ENCODE measurements at places on chromosomes 13 and 19.

- DNase-seq: no peak
Observed at GRCh38 chr13:24516919-24517318, 4.3 kb upstream of the PARP4 start.

GRCh38 chr13:58266271-58266670, 634.7 kb downstream of the PCDH17 start:
- DNase-seq: no peak

DNA sequence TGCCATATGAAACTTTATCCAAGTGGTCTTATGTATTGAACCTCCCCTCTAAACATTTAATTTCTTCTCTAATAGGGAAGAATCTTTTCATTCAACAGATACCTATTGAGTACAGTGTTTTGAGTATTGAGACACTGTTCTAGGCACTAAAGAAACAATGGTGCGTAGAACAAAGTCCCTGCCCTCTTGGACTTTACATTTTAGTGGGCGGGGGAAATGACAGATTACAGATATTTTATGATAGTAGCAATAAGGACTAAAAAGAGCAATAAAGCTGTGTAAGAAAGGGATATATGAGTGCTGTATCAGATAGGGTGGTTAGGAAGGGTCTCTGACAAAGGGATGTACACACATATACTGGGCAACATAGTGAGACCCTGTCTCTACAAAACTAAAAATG, 5.4 kb downstream of the NUDT15 start:
- DNase-seq: no peak

GRCh38 chr13:111973186-111973585, 93.8 kb upstream of the SOX1 start:
- DNase-seq: no peak

- no peak for DNase-seq
Observed at GRCh38 chr13:112077729-112078128, 10.8 kb downstream of the SOX1 start.

DNA sequence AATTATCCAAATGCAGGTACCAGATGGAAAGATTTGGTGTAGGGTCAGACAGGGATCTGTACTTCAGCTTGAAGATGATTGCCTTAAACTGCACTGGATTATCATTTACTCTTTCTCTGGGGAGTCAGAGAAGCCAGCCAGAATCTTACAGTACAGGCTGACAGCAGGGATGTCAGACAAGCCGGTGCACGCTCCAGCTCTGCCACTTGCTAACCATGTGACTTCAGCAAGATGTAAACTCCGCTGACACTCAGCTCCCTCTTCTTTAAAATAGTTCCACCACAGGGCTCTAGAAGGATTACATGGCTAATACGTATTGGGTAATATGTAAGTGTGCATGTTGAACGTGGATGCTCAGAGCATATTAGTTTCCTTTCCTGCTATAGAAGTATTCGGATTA, 251.4 kb upstream of the MAB21L1 start:
- no peak for DNase-seq

DNA sequence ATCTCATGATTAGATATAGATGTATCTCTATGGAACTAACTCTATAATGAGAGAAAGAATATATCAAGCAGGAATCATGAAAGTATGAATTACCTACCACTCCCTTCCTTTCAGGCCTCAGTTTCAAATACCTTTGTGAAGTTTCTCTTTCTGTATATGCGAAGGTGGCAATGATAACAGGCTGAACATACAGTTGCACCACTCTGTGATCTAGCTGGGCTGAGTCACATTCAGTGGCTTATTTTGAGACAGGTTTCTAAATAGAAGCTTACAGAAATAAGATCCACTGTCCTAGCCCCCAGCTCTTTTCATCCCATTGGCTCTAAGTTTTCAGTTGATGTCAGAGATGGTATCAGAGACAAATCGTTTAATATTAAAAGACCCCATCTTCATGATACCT, 662.0 kb downstream of the SLITRK1 start:
- no peak for DNase-seq

DNA sequence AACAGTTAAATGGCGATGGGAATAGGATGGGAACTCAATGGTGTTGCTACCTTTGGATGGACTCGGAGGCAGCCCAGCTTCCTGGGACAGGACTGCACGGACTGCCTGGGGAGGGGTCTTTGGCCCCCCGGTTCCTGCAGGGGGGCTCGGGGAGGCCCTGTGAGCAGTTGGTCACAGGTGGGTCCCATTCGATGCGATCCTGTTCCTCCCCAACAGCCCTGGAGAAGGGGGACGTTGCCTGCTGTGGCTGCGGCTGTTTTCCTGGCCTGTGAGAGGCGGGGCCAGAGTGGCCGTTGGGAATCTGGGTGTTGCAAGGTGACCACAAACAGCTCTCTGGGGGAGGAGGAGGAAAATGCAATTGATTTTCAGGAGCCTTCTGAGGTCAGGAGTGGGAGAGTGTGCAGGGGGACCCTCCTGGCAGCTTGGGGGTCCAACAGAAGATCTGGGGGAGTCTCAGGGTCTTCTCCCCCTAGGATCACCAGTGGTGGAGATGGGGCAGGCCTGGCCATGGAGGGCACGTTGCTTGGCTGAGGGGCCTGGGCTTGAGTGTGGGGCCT, 1.9 kb upstream of the PLPPR3 start:
- no peak for DNase-seq

DNA sequence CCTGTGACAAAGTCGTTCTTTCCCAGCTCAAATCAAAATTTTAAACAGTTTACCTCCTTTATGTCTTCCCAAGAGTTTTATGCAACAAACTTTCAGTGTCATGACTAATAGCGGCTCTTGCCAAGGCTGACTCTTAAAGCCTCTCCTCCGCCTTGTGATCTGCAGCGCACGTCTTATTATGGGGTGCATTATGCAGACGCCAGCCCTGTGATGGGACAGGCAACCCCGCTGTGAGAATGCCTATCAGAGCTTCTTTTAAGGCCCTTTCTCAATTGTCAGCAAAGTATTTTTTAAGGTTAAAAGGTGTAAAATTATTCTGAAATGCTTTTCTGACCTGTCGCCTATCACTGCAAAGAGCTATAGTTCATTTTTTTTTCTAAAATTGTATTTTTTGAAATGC, 152.8 kb downstream of the SOX1 start:
- no peak for DNase-seq

GRCh38 chr13:31880851-31881494, 141.6 kb downstream of the RXFP2 start:
- no peak for DNase-seq

DNA sequence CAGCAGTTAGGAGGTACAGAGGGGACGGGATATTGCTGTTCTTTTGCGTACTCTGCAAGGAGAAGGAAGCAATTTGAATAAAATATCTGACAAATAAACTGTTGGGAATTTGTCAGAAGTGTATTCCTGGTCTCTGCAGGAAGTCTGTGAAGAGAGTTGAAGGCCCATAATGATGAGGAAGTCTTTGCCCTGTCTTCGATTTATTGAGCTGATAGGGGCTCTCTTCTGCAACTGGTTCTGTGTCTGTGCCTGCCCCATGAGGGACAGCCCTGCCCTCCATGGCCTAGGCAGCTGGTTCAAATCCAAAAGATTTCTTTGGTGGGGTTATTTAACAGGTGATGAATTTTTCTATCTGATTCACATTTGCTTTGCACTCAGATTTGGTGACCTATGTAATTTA, 339.7 kb upstream of the EDNRB start:
- no peak for DNase-seq

DNA sequence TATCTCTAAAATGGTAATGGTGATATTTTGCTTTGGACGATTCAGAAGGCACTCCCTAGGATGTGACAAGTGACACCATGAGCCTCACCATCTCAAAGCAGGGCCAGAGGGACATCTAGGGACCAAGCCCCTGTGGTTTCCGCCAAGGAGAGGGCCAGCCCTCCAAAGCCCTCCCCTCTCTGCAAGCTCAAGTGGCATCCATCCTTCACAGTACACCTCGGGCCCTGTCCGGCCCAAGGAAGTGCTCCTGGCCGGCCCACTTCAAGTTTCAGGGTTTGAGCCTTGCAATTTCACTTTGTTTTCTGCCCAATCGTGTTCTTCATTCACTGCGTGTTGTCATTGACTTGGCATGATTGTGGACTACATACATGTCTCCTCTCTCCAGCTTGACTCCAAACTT, 82.5 kb downstream of the TSHZ3 start:
- no peak for DNase-seq

DNA sequence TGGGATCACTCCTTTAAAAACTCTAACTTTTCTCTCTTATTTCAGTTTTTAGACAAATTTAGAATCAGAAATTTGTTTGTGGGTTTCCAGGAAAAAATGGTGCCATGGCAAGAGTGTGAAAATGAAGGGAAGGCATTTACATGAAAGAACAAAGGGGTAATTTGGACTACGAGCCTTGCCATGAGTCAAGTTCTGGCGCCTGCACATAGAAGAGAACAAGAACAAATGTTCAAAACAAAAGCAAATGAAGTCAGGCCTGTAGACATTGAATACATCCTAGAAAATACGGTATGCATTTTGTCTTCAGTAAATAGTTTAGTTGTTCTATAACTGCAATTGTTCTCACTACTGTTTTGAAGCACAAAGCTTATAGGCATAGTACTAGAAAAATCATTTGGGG, 1390.5 kb downstream of the EFNB2 start:
- no peak for DNase-seq

DNA sequence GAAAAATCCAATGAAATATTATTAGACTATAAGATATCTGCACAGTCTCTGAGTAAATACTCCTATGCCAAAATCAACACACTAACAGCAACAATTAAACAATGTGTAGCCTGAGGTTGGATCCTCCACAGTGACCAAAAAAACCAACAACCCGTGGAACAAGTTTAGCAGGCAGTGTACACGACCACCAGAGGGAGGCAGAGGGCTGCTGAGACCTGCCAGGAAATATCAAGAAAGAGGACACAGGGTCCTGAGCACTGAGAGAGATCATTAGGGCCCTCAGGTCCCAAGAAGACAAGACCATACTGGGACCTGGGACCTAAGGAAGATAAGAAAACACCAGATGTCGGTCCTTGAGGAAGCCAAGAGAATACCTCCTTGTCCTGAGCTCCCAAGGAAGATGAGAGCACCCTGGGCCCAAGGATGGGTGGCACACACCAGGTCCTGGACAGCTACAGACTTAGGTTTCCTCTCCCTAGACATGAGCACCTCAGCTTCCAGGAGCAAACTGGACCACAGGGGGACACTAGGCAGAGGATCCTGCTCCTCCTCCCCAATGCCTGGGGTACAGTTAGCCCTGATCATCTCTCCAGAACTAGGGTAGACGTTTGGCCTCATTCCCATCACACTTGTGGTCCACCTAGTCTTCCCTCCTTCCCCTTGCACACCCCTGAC, 822 bp upstream of the ZNF274 start:
- DNase-seq: no peak

- no peak for DNase-seq
Observed at GRCh38 chr13:100022798-100023197, 41.2 kb downstream of the ZIC2 start.

DNA sequence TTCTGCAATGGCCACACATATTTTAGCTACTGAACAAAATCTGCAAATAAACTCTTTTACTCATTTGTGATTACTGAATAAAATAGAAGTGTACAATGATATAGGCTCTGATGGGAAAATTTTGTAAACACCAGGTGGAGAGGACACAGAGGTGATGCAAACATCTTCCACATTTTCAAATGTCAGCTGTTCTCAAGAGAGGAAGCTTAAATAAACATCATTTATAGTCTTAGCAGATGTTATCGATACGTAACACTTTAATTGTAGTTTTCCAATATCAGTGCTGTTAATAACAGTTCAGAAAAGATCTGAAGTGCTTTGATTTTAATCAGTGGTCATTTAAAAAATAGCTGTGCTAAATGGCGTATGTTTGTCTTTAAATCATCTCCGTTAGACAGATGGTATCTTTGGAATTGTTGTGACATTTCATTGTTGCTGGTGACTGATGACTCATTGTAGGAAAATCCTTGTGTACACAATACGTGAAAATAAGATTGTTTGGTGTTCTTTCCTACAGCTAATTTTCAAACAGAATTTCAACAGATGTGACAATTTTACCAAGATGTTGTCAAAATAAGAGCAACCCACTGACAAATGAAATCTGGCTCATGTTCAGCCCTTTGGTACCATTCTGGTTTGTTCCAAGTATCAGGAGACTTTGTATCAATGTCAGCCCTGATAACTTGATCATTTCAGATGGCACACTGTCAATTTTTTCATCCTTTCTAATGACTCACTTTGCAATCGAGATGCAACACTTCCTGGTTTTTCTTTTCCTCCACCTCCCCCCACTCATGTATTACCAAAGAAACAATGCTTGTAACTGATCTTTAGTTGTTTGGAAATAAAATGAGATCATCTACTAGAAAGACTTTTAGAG, 516.0 kb downstream of the DCT start:
- DNase-seq: no peak

DNA sequence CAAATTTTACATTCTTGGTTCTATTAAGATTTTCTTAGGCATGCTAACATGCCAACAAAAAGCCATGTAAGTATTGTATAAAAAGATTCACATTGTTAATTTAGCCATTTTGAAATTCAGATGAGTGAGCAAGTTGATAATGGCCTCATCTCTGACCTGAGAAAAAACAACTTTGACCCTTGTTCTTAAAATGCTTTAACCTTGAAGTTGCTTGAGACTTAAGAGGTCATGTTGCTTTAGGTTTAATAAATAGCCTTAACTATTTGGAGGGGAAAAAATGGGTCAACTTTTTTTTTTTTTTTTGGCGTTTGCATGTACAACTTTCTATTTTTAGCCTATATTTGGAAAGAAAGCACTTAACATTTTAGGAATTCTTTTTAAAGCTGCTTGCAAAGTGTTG, 6.0 kb downstream of the MIR17HG start:
- DNase-seq: no peak

DNA sequence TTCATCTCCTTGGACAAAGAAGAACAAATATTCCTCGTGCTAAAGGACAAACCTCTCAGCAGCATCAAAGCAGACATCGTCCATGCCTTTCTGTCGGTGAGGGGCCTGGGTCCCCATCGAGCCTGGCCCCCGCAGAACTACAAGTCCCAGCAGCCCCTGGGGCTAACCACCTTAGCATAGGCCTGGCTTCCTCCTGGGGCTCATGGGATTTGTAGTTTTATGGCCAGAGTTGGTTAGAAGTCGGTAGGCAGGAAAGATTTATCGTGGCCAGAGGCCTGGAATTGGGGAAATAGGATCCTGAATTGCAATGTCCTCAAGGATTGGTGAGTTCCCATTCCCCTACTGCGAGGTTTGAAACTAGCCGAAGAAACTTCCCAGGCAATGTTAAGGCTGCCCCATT, 19.6 kb downstream of the TMEM150B start:
- DNase-seq: no peak

DNA sequence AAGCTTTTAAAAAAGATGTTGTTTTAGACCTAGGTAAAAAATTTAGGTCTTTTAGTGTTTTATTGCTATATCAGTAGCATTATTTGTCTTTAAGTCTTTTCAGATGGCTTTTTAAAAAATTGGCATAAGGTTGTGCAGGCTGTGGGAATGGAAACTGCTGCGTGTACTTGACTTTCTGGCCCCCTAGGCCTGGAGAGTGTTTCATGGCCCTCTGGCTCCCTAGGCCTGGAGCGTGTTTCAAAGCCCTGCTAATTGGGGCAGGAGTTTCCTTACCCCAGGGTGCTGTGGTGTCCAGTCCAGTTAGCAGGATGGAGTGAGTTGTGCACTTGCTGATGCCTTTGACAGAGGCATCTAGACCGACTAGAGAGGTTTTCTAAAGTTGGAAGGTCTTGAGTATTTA, 23.8 kb downstream of the PRAM1 start:
- no peak for DNase-seq

GRCh38 chr13:21333186-21333585, 125.9 kb downstream of the ZDHHC20 start:
- no peak for DNase-seq

All from cortex of kidney (tissue), 1 donor.